ENCODE measurements at places on chromosomes 13 and 19.

DNA sequence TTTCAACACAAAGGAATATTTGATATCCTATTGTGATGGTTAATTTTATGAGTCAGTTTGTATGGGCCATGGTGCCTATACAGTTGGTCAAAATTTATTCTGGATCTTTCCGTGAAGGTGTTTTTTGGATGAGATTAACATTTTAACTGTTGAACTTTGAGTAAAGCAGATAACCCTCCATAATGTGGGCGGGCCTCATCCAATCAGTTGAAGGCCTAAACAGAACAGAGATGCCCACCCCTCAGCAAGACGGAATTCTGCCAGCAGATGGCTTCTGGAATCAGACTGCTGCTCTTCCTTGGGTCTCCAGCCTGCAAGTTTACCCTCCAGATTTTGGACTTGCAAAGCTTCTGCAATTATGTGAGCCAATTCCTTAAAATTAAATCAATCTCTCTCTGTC lies 16.0 kb downstream of the CSNK1A1L start:
- DNase-seq: no peak

DNA sequence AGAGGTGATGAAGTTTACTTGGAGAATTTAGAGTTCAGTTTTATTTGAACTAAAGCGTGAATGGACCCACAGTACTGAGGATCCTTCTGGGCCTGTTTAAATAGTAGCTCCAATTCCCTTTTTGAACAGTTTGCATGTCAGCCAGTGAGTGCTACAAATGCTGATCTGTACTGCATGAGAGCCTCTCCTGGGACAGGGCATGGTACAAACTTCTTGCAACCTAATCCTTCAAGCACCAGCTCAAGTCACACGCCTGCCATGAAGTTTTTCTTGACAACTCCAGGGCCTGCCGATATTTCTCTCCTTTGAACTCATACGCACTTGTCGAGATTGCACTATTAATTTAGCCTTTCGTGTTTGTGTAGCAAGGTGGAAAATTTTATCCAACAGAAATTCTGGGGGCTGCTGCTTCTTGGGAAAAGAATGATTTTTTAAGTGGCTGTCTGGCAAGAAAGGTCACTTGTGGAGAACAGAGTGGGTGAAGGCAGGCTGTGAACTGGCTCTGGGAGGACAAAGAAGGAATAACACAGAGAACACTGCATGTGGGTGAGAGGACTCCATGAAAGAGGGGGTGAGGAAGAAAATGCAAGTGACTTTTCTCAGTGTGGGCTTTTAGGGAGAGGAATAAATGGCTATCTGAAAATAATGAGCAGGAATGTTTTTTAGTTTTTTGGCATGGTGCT lies 192.5 kb downstream of the NDFIP2 start:
- no peak for DNase-seq

DNA sequence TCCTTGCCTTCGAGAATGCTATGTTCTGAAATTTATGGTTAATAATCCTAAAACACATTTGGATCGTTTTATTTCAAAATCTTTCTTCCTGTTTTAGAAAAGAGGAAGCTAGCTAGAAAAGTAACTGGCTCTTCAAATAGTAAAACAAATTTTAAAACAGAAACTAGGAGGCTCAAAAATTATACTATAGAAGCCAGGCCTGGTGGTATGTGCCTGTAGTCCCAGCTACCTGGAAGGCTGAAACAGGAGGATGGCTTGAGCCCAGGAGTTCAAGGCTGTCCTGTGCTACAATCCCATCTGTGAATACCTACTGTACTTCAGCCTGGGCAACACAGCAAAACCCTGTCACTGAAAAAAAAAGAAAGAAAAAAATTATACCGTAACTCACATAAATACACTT lies 57.9 kb downstream of the ELF1 start:
- DNase-seq: no peak

DNA sequence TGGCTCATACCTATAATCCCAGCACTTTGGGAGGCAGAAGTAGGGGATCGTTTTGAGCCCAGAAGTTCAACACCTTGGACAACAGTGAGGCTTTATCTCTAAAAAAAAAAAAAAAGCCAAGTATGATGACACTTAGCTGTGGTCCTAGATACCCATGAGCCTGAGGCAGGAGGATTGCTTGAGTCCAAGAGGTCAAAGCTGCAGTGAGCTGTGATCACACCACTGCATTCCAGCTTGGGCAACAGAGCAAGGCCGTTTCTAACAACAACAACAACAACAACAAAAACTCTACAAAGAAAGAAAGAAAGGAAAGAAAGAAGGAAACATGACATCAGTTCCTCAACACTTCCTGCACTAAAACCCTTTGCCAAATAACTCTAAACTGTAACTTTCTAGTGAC lies 265.1 kb upstream of the DACH1 start:
- DNase-seq: no peak

GRCh38 chr13:26246154-26246553 lies 7.8 kb upstream of the CDK8 start:
- no peak for DNase-seq

- no peak for DNase-seq
Observed at GRCh38 chr13:23654111-23655110, 84.2 kb downstream of the TNFRSF19 start.

GRCh38 chr13:44470638-44471562 lies 97.3 kb downstream of the SERP2 start:
- no peak for DNase-seq

- DNase-seq: no peak
Observed at GRCh38 chr13:86906127-86906874, 764.9 kb upstream of the SLITRK5 start.

DNA sequence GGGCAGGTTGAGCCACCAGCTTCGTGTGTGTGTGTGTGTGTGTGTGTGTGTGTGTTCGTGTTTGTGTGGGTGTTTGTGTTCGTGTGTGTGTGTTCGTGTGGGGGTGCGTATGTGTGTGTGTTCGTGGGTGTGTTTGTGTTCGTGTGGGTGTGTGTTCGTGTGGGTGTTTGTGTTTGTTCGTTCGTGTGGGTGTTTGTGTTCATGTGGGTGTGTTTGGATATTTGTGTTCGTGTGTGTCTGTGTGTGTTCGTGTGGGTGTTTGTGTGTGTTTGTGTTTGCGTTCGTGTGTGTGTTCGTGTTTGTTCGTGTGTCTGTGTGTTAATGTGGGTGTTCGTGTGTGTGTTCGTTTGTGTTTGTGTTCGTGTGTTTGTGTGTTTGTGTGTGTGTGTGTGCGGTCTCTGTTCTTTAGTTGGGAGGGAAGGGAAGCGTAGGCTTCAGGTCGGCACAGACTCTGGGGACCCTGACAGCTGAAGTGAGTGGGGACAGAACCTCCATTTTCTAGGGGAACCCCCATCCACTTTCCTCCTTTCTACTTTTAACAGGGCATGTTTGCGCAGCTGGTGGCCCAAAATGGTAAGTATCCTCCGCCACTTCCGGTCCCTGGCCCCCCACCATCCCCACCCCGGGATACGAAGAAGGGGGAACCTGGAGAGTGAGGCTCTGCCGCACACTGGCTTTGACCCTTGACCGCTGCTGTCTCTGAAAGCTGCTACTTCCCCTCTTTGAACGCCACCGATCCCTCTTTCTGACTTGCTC lies 1.6 kb downstream of the TNFSF9 start:
- no peak for DNase-seq

DNA sequence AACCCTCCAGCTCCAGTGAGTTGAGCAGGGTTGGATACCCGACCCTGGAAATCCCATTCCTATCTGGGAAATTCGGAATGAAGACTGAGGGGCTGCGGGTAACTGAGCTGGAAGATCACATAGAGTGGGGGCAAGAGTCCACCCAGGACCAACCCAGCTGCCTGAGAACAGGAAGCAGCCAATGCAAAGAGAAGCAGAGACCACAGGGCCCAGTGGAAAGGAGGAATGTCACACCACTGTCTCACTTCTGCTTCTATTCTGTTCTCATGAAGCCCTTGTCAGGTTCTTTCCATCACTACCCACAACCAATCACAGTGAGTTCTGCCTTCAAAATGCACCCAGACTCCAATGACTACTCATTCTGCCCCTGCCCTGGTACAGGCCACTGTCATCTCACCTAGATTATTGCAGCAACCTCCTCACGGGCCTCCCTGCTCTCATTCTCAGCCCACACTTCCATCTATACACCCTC lies 15.3 kb downstream of the DYRK1B start:
- no peak for DNase-seq

DNA sequence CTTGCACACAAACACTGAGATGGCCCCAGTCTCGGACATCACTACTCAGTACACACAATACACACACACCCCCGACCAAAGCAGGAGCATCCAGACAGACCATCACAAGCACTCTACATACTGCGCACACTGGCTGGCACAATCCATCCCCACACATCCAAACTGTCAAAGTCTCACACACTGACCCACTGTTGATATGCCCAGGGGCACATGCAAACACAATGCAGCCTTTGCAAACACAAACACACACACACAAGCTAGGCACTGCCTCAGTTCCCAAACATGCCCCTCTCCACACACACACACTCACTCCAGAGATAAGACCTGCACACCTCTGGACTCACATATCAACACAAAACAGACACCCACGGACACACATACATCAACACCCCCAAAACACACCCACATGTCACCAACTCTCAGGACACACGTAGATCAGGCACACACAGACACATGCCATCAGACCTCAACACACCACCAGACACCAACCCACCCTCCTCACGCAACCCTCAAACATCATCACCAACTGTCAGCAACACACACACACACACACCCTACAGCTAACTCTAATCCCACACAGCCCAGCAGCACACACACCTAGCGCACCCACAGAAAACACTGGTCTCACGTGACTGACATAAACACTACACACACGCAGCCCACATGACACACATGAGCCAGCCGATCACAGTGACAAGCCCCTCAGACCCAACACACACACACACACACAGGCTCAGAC lies 1.9 kb downstream of the BBC3 start:
- DNase-seq: no peak

DNA sequence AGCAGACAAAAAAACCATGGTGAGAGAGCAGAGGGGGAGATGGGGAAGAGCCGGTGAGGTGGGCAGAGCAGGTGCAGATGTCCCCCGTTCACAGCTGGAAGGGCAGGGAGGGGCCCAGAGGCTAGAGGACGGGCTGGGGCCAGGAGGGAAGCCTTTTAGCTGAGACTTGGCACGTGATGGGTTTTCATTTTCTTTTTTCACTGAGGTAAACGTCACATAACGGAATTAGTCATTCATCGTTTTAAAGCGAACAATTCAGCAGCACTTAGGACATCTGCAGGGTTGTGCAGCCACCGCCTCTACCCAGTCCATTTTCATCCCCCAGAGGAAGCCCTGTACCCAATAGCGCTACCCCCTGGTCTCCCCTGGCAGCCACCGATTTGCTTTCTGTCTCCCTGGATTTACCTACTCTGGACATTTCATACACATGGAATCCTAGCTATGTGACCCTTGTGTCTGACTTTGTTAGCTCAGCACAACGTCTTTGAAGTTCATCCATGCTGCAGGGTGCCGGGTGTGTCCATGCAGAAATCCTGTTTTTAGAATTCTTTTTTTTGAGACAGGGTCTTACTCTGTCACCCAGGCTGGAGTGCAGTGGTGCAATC lies 16.0 kb upstream of the EMC10 start:
- no peak for DNase-seq

DNA sequence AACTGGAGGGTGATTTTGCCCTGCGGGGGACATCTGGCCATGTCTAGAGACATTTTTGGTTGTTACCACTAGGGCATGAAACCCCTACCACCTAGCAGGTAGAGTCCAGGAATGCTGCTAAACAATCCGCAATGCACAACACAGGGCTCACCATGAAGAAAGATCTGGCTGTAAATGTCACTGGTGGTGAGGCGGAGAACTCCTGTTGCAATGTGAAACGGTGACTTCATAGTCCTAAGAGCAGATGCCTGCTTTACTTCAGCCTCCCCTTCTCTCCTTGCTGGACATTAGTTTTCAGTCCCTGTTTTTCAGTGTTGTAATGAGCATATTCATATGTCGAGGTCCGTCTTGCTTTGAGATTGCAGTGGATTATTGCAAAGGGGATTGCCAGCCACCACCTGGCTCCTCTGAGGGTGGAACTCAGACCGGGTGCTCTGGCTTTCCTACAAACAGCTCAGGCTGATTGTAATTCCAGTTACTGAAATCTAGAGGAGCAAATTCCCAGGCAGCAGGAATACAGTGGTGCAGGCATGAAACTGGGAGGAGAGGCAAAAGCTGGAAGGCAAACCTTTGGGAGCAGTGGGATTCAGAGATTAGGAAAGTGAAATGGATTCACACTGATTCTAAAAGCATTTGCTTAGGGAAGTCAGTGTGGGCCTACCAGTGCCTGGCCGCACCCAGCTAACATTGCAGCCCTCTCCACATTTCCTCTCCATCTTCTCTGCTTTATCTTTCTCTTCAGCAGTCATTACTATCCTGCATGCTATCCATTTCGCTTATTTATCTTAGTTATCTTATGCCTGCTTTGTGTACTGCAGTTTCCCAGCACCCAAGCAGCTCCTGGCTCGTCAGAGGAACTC lies 76.1 kb upstream of the PCDH8 start:
- no peak for DNase-seq

GRCh38 chr13:71374471-71375049 lies 492.4 kb downstream of the DACH1 start:
- DNase-seq: no peak

- no peak for DNase-seq
Observed at GRCh38 chr13:85586422-85586831, 212.8 kb downstream of the SLITRK6 start.

All from stimulated activated CD4-positive, alpha-beta T cell treated with anti-CD3 and anti-CD28 coated beads, Interleukin-2, amount 100 ng/mL, for 48 hours (primary cell).